ENCODE measurements at places on chromosomes 2 and 18.

GRCh38 chr2:113888641-113889470 lies 1.0 kb upstream of the ACTR3 start:
- DNase-seq = no peak

GRCh38 chr18:715626-716025 lies 3.2 kb upstream of the ENOSF1 start:
- no peak for DNase-seq

DNA sequence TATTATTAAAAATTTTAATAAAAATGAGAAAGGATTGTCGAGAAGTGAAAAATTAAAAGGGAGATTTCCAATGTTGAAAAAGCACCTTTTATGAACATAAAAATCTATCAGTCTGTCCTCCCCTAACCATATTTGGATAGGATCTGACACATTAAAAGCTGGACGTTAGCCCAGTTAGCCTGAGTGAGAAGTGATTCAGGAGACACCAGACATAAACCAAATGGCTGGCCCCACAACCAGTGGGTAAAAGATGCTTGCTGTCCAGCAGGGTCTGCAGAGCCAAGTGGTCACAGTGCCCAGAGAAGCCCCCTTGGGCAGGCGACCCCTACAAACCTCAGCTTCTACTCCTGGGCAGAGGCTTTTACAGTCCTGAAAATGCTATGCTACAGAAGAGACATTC lies 253.8 kb upstream of the LYPD1 start:
- no peak for DNase-seq

DNA sequence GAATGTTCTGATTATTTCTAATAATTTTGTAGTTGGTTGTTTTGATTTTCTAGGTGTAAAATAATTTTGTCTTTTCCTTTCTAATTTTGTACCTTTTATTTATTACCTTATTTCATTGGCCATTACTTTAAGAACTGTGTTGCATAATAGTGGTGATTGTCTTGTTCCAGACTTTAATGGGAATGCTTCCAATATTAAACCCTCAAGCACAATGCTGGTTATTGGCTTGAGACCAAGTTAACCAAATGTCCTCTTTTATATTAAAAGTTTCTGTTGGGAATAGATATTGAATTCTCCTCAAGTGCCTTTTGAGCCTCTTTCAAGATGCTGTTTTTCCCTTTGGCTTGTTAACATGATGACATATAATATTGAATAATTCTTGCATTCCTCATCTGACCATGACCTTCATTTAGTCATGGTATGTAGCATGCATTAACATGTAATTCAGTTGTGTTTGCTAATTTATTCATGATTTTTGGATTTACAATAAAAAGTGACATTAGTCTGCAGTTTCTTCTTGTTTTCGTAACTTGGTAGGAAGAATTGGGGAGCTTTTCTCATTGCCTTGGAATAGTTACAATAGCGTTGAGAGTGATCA lies 141.7 kb downstream of the DIS3L2 start:
- no peak for DNase-seq

GRCh38 chr2:162007447-162008040 lies 66.5 kb downstream of the DPP4 start:
- DNase-seq = no peak

DNA sequence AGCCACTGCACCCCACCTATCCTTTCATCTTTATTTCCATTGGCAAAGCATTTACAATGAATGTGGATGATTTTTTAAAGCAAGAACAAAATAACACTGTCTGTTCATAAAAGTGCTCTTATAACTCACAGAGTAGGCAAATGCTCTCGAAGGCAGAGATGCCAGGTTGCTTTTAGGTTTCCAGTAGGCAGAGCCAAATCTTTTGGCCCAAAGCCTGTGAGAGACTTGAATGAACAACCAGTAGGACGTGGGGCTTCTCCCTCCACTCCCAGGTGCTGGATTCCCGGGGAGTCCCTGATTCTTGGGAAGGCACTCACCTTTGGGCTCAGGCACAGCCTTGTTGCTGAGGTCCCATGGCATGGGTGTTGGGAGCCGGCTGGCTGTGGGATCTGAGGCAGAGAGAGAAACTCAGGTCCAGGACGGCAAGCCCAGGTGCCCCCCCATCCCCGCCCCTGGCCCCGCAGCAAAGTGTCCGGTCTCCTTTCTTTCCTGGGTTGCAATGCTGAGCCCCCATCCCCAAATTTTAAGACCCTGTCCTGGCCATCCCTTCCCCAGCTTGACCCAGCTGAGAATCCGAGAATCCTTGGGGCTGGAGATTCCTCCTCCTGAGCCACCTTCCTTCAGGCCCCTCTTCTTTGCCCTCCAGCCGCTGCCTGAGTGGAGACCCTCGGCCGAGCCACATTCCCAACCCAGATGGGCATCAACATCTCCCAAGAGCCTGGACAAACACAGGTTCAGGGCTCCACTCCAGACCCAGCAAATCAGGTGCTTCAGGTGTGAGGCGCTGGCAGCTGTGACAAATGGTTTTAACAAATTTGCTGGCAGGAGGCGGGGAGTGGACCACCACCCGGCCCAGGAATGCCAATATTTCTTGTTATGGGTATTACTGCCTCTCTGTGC lies 5.8 kb downstream of the NEURL3 start:
- no peak for DNase-seq

DNA sequence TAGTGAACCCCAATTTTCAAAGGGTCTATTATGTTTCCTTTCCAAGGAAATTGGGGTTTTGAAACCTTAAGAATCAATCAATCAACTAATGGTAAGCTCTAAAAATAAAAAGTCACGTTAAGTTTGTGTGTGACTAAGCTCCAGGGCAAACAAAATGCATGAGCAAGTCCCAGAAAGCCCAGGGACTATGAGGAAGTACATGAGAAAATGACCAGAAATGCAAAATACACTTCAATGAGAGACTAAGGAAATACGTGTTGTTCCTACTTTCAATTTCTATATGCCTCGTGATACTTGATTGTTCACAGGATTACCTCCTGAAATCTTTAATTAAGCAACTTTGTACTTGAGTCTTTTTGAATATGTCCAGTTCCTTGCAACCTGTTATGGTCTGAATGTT lies 684.4 kb upstream of the SYT4 start:
- no peak for DNase-seq

GRCh38 chr18:2918761-2919550 lies 72.2 kb downstream of the EMILIN2 start:
- DNase-seq = no peak

GRCh38 chr2:71481111-71481510 lies 27.8 kb downstream of the DYSF start:
- no peak for DNase-seq

DNA sequence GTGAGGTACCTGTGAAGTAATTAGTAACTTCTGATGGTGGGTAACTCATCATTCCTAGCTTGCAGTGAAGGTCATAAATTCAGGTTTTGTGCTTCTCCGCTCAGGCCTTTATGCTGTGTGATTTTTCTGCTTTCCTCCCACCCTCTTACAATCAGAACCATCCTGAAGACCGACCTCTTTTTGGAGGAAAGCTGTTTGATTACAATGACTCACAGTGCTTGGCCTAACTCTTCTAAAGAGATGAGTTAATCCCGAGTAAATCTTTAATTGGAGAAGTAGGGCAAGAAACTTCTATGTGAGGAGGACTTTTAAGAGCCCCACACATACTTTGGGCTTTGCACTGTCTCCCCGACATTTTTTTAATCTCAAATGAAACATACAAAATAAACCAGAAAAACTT lies 53.1 kb downstream of the TTC27 start:
- no peak for DNase-seq

GRCh38 chr2:61538920-61539520 lies 864 bp upstream of the XPO1 start:
- peak; percentile 24 for DNase-seq

DNA sequence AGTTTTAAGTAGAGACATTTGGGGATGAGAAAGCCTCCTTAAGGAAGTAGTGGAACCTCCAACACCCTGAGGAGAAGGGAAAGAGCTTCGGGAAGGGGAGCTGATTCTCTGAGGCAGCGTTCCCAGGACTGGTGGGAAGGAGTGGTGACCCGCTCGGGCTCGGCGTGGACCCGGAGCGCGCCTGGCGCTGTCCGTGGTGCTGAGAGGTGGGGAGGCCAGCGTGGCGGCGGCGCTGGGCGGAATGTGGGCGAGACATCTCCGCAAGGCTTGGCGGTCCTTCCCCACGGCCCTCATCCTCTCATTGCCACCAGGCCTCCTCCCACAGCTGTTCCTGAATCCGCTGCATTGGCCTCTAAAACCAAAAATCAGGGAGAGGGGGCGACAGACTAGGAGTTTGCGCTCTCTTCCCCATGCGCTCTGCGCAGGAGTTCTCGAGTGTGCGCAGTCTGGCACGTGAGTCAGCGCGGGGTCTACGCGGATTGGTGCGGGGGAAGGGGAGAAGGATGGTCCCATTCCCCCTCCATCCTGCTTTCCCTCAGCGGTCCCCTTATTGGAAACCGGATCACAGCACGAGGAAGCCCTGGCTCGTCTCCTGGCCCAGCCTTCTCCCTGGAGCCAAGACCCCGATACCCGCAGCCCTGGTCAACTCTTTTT lies 857 bp downstream of the RESP18 start:
- DNase-seq = no peak

DNA sequence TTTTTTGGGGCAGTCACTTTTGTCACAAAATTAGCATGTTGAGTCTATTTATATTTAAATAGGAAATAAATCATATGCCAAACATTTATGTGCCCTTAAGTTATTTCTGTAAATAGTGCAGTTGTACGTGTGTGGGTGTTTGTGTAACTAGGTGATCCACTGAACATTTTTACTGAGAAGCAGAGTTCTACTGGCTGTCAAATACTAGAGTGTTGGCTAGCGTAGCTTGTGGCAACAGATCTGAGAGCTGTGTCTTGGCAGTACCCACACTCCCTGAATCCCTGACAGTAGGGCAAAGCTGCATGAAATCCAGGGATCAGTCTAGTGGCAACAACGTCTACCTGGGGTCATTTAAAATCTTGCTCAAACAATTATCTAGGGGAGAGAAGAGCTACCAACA lies 273.1 kb upstream of the SLC8A1 start:
- DNase-seq = no peak

GRCh38 chr2:227853765-227854271 lies 17.6 kb upstream of the DAW1 start:
- no peak for DNase-seq

DNA sequence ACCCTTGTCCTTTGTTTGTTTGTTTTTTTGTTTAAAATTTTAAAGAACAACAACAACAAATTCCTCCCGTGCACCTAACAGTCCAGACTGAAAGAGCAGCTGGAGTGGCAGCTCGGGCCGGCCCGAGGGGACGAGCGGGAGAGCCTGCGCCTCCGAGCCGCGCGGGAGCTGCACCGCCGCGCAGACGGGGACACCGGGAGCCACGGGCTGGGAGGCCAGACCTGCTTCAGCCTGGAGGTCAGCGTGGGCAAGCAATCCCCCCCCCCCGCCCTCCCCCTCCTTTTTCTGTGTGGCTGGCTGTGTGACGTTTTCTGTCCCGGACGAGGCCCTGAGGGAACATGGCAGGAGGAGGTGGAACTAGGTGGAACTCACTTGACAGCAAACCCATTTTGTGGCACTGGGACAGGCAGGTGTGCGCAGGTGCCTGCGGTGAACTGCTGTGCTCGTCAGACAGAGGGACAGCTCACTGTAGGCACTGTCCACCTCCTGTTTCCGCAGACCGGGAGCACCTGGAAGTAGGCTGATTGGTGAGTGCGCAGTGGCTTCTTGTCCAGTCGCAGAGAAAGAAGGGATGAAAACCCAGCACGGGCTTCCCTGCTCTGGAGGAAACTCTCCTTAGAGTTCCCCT lies 80.6 kb downstream of the MTCL1 start:
- DNase-seq = no peak

GRCh38 chr2:57313678-57314077 lies 732.9 kb upstream of the VRK2 start:
- DNase-seq = no peak
